ENCODE measurements at places on chromosomes 7 and 10. TPM values are rescaled to one million over a fixed set of nuclear protein-coding genes. Genes with fewer than 3 reads are reported as not detected.

- no peak for DNase-seq
These were observed 23.8 kb upstream of the STARD3NL start for GRCh38 chr7:38154278-38154677.

GRM8 gene
- not detected for total RNA-seq

DNA sequence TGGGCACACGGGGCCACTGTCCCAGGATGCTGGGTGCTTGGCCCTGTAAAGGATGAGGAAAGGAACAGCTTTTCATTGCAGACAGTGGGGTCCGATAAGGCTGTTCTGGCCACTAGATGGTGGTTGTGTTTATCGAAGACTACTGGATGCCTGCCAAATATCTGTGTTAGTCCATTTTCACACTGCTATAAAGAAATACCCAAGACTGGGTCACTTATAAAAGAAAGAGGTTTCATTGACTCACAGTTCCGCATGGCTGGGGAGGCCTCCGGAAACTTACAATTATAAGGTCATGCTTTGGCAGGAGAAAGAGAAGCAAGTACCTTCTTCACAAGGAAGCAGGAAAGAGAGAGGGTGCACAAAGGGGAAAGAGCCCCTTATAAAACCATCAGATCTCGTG, 32.2 kb upstream of the GARS1 start:
- no peak for DNase-seq

SLC26A3 gene
- total RNA-seq, result not detected

- DNase-seq, result no peak
These were observed 314.2 kb downstream of the LHFPL3 start for GRCh38 chr7:104642560-104642959.

DNA sequence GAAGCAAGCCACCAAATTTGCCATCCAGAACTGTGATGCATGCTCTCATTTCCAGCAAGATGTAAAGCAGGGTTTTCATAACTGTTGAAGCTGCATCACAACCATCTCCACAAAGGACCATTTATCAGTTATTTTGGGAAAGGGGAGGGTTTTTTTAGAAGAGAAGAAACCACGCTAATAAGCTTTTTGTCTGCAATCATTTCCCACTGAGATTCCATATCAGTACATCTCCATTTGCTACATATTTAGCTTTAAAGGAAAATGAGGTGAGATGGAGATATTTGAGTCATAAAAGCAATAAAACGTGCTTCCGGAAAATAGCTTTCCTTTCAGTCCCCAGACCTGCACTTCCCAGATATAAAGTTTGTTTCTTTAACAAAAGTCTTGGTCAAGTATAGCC, 258.2 kb downstream of the FRMD4A start:
- no peak for DNase-seq

DNA sequence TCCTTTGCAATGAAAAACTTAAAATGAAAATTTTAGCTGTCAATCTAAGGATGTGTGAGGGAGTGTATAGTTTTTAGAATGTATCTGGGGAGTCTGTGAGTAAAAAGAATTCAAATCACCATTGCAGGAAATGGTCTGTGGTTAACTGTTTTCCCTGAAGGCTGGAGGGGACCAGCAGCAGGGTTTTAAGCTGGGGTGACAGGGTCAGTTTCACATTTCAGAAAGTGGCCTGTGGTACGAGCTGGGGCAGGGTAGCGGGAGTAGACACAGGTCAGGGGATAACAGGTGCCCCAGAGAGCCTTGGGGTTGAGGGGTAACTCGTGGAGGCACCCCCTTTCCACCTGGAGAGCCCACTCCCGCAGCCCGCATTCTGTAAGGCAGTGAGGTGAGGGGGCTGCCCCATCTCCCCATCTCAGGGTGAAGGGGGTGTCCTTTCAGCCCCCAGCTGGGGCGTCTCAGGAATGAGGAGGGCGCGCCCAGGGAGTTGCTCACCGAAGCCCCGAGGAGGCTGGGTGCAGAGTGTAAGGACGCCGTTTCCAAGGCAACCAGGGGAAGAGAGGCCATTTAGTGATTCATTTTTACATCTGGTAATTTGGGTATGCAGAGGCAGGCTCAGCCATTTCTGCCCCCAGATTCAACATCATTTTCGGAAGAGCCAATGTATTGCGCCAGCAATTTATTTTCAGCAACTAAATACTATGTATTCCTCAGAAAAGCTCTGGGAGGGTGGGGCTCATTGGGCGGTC, 168.9 kb downstream of the SLIT1 start:
- DNase-seq, result no peak

DNA sequence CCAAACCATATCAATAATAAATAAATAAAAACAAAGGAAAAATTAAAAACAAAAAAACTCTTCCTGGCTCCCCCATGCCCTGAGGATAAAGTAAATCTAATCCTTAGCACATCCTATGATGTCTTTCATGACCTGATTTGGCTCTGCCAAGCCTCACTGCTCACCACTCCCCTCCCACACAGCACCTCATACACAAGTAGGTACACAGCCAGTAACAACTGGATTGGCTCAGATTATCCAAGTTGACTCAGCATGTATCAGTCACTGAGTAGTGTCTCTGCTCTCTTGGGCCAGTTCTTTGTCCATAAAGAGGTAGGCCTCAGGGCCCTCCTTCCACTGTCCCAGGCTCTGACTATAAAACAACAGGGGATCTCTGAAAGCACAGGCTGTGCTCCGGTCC, 99.6 kb downstream of the STRA8 start:
- no peak for DNase-seq

FKBP9 gene
- 207 TPM for total RNA-seq

DNA sequence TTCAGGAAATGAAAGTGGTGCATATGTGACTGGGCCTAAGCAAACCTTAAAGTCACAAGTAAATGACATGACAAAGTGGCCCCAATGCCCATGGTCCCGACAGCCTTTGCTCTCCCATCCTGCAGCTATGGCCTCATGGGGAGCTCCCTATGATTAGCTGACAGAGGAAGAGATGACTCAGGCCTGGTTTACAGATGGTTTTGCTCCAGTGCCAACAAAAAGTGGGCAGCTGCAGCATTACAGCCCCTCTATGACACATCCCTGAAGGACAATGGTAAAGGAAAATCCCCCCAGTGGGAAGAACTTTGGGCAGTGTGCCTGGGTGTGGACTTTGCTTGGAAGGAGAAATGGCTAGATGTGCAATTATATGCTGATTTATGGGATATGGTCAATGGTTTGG, 105.1 kb upstream of the ADCY1 start:
- DNase-seq, result no peak

NRP1 gene
- total RNA-seq, result 138 TPM

GIMAP2 gene
- total RNA-seq, result not detected

DNA sequence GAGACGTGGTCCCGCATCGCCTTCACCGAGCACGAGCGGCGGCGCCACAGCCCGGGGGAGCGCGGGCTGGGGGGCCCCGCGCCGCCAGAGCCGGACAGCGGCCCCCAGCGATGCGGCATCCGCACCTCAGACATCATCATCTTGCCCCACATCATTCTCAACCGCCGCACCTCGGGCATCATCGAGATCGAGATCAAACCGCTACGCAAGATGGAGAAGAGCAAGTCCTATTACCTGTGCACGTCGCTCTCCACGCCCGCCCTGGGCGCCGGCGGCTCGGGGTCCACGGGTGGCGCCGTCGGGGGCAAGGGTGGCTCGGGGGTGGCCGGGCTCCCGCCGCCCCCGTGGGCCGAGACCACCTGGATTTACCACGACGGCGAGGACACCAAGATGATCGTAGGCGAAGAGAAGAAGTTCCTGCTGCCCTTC, 737 bp downstream of the CNNM2 start:
- DNase-seq, result no peak

DNA sequence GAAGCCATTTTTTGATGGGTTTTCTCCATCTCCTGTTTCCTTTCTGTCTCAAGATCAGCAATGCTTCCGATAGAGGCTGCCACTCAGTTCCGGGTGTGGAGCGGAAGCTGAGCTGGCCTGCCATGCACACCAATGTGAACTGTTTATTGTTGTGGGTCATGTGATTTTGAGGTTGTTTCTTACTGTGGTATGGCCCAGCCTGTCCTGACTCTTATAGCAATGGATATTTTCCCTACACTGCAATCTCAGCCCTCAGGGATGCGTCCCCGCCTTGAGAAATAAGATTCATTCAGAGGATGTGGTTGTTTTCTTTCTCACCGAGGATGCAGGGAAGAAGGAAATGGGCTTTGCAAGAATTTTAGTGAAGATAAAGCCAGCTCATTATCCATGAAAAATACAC, 134.7 kb downstream of the PFKFB3 start:
- no peak for DNase-seq

NKX2-3 gene
- not detected for total RNA-seq

DNA sequence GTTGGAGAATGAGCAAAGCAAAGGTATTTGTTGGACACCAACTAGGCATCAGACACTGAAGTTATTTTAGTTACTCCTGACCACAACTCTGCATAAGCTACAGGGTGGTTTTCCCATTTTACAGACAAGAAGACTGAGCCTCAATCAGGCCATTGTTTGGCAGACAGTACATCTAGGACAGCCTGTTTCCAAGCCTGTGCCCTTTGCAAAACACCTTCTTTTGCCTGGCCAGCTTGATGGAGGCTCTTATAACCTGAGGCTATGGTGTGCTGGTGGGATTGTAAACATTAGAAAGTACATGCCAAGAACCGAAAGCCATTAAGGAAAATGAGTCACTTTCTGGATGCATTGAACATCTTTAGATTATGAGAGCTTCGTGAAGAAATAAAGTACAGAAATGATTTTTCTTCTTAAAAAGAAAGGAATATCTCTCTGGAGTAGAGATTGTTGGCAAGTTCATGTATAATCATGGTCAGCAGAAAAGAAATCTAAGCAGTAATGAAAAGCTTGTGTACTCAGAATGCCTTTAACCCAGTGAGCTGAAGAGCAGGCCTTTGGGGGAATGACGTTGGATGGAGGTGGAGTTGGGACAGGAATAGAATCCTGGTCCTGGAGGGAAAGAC, 140.6 kb downstream of the KIAA1217 start:
- DNase-seq, result peak; percentile 65

GRCh38 chr7:29179115-29179514, 15.5 kb upstream of the CHN2 start:
- no peak for DNase-seq

PAPOLB gene
- not detected for total RNA-seq

GRCh38 chr7:25860275-25861163, 291.5 kb upstream of the NFE2L3 start:
- no peak for DNase-seq
